ENCODE measurements at places on chromosomes 7 and 10.

GRCh38 chr10:126009650-126010049 lies 113.3 kb downstream of the FANK1 start:
- DNase-seq: no peak
- no peak overlapping the region for H3K27ac ChIP-seq
- no peaks in the 10 kb centered on the region for H3K27me3 ChIP-seq
- no peaks in the 10 kb centered on the region for H3K36me3 ChIP-seq
- H3K4me1 ChIP-seq: no peaks in the 10 kb centered on the region
- no peak overlapping the region for H3K4me3 ChIP-seq

- DNase-seq: no peak
- H3K36me3 ChIP-seq: peaks cover 6% of the 10 kb centered on the region
- H3K4me3 ChIP-seq: no peak overlapping the region
- peaks cover 21% of the 10 kb centered on the region for H3K4me1 ChIP-seq
Observed at GRCh38 chr10:49541762-49542161, 2.8 kb upstream of the ERCC6 start.

DNA sequence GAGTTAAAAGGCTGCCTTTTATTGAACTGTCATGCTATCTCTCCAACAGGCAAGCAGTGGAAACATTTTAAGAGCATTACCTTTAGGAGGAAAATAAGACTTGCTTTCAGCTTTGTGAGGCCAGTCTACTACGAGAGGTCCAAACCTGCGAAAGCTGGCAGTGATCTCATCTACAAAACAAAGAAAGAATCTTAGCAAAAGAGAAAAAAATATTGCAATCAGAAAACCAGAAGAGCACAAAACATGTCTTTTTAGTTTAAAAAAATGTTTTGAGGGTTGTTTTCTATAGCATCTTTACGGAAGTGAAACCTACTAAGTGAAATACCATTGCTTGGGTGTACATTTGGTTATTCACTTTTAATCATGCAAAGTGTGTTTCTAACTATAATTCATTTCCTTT lies 147.9 kb downstream of the CPEB3 start:
- no peaks in the 10 kb centered on the region for H3K27me3 ChIP-seq
- no peak overlapping the region for H3K27ac ChIP-seq
- no peak overlapping the region for H3K4me3 ChIP-seq
- no peak for DNase-seq
- H3K4me1 ChIP-seq: no peaks in the 10 kb centered on the region

GRCh38 chr7:115252461-115252860 lies 330.6 kb downstream of the MDFIC start:
- no peaks in the 10 kb centered on the region for H3K36me3 ChIP-seq
- H3K4me3 ChIP-seq: no peak overlapping the region
- no peak for DNase-seq
- no peaks in the 10 kb centered on the region for H3K27me3 ChIP-seq
- H3K4me1 ChIP-seq: no peaks in the 10 kb centered on the region

DNA sequence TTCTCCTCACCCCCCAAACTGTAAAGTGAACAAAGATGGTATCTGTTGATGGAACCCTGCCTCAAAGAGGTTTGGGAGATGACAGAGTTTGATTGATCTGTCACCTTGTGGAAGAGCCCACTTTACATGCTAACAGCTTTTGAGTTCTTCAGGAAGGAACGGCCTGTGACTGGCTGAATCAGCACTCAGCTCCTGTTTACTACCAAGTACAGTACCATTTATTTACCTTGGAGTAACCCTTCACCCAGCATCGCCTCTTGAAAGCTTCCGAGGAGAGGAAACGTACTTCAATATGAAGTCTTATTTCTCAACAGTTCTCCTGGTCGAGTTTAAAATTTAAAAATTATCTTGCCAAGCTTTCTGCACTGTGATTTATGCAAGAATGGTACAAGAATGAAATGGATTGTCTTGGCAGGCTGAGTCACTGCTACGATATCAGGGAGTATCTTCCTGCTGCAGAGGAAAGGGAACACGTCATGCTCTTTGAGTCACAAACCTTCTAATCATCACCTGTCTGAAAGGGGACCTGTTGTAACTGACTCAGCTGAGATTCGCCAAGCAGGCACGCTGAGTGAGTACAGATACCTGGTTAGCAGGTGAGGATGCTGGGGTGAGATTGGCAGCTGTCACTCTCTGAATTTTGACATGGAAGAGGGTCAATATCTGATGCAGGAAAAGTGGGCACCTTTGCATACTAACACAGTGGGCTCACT lies 30.1 kb downstream of the KLF6 start:
- H3K36me3 ChIP-seq: no peaks in the 10 kb centered on the region
- DNase-seq: peak; percentile 2
- no peak overlapping the region for H3K4me3 ChIP-seq
- H3K27ac ChIP-seq: no peak overlapping the region
- H3K4me1 ChIP-seq: peaks cover 53% of the 10 kb centered on the region
- no peaks in the 10 kb centered on the region for H3K27me3 ChIP-seq

DNA sequence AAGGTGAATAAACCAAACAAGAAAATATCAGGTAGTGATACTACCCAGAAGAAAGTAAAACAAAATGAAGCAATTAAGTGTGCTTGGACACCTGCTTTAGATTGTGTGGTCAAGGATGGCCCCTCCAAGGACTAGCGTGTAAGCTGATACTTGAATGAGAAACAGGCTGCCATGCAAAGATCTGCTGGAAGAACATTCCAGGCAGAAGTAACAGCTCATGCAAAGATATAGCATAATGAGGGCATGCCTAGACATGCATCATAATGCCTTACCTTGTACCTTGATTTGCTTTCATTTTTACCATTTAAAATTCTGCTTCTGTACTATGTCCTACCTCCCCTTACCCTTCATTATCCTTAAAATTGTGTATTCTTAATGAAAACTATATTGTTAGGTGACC lies 74.8 kb upstream of the HDAC9 start:
- no peaks in the 10 kb centered on the region for H3K27me3 ChIP-seq
- DNase-seq: no peak
- H3K27ac ChIP-seq: no peak overlapping the region
- H3K36me3 ChIP-seq: no peaks in the 10 kb centered on the region

- H3K4me1 ChIP-seq: no peaks in the 10 kb centered on the region
- no peak overlapping the region for H3K4me3 ChIP-seq
- H3K27me3 ChIP-seq: no peaks in the 10 kb centered on the region
- DNase-seq: no peak
Observed at GRCh38 chr10:84176351-84176750, 2.8 kb downstream of the GPR15LG start.

- H3K4me3 ChIP-seq: no peak overlapping the region
- no peak for DNase-seq
- no peaks in the 10 kb centered on the region for H3K27me3 ChIP-seq
- peaks cover 15% of the 10 kb centered on the region for H3K36me3 ChIP-seq
Observed at GRCh38 chr7:132402751-132403245, 173.5 kb downstream of the PLXNA4 start.

DNA sequence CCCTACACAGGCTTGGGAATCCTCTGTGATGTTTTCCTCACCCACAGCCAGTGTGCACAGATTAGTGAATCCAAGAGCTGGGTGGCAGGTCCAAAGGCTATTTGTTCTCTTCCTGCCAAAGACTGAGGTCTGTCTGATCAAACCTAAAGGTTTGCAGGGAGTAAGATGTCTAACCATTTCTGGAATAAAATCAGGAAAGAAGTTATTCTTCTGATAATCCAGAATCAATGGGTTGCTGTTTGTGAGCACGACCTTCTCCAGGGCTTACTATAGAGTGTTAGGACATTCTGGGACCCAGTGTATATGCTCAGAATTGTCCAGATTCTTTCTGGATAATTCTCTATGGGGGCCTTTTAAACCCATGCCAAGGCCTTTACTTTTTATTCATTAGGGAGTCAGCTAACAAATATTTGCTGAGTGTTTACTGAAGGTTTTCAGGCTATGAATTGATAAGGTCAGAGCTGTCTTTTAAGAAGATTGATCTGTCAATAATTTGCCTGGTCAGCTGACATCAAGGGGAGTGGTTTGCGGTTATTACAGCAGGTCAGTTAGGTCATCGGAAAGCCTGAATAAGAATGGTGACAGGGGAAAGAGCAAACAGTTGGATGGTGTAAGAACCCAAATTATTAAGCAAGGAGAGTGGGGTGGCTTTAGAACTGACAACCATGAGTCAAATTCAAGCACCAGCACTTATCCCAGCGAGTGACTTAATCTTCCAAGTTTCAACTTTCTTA lies 7.5 kb upstream of the TECTB start:
- no peaks in the 10 kb centered on the region for H3K4me1 ChIP-seq
- DNase-seq: no peak
- no peak overlapping the region for H3K27ac ChIP-seq
- peaks cover 13% of the 10 kb centered on the region for H3K27me3 ChIP-seq
- H3K36me3 ChIP-seq: no peaks in the 10 kb centered on the region

GRCh38 chr10:101974091-101974971 lies 81.6 kb downstream of the ARMH3 start:
- no peak for DNase-seq
- peaks cover 40% of the 10 kb centered on the region for H3K36me3 ChIP-seq
- H3K4me1 ChIP-seq: peaks cover 25% of the 10 kb centered on the region
- H3K27me3 ChIP-seq: no peaks in the 10 kb centered on the region
- peak overlapping the region; percentile 63 for H3K4me3 ChIP-seq
- peak overlapping the region; percentile 92 for H3K27ac ChIP-seq

DNA sequence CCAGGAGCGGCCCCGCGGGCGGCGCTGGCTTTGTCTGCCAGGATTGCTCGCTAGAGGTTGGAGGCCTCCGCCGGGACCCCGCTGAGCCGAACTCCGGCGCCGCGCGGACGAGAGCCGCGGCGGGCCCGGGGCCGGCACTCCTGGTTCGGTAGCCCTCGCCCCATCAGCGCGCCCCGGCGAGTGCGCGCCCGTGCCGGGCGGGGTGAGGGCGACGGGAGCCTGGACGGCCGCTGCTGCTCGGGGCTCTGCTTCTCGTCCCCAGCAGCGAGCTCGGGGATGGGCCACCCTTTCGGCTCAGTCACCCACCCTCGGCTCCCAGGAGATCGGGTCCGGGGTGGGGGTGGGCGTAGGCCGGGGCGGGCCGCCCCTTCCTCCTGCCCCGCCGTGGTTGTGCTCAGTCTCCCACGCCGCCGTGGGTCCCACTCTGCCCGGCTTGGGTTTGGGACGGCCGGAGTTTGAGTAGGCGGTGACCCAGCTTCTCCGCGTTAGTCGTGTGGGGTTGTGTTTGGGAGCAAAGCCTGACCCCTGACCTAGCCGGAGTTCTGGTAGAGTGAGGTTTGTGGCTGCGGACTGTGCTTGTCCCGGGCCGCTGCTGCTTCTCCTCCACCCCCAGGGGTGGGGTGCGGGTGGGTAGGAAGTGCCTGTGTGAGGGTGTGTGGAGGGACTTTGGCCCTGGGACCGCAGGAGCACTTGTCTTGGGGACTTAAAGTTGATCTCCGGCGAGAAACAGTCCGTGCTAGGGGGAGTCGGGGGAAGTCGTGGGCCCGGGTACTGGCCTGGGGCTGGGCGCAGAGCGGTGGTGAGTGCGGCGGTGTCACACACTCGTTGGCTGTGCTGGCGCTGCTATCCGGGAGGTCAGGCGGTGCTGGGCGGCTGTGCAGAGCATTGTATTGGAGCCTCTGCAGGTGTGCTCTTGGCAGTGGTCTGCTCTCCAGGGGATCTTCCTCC lies 677 bp downstream of the TSPAN14 start:
- DNase-seq: no peak
- H3K4me3 ChIP-seq: peak overlapping the region; percentile 98
